NCI-H187 treated with DMSO at 0.1 percent for 48 hours (cell line): ENCODE measurements at places on chromosomes 6 and 20.
A peak's percentile ranks its signal among the peaks of the same experiment; 100 is the strongest.

DNA sequence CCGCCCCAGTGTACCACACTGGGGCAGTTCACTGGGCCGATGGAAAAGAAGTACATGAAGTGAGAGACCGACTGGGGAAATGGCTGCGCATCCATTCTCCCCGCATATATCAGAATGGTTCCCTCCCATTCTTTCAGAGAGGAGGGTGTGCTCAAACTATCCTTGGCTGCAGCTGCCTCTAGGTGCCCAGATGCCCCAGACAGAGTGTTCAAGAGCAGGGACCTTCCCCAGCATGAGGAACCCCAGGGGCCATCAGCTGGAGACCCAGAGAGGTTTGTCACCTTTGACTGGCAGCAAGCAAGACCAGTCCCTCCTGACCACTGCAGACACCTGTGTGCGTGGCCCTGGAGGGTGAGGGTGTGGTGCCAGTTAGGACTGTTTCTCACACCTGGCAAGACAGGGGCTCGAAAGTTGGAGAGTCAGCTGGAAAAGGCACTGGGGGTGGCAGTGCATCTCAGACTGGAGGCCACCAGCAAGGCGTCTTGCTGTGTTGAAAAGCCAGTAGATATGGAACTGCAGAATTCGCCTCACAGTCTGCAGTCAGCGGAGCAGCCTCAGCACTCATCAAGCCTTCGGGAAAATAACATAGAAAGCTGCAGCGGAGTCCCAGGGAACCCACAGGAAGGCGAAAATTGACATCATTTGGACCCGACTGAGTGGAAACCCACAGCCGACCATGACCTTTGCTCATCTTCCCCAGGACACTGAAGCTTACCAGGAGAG is 76.7 kb downstream of the GPR6 start:
- DNase-seq = no peak

GRCh38 chr6:116208056-116208785 is 45.7 kb downstream of the TSPYL4 start:
- DNase-seq = no peak

GRCh38 chr6:11761744-11762620 is 16.6 kb downstream of the ADTRP start:
- DNase-seq = no peak

DNA sequence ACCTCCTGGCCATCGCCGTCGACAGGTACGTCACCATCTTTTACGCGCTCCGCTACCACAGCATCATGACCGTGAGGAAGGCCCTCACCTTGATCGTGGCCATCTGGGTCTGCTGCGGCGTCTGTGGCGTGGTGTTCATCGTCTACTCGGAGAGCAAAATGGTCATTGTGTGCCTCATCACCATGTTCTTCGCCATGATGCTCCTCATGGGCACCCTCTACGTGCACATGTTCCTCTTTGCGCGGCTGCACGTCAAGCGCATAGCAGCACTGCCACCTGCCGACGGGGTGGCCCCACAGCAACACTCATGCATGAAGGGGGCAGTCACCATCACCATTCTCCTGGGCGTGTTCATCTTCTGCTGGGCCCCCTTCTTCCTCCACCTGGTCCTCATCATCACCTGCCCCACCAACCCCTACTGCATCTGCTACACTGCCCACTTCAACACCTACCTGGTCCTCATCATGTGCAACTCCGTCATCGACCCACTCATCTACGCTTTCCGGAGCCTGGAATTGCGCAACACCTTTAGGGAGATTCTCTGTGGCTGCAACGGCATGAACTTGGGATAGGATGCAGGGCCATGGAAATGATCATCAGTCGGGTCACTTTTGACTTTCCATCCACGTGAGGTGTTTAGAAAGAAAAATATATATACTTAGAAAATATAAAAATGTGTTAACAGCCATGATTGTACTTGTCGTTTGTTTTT is 868 bp downstream of the MC3R start:
- no peak for DNase-seq

GRCh38 chr6:162245830-162246420 is 481.6 kb downstream of the PRKN start:
- no peak for DNase-seq

GRCh38 chr6:97586344-97586743 is 303.3 kb upstream of the MMS22L start:
- DNase-seq = no peak

GRCh38 chr6:23377830-23378229 is 748.2 kb upstream of the NRSN1 start:
- DNase-seq = no peak

DNA sequence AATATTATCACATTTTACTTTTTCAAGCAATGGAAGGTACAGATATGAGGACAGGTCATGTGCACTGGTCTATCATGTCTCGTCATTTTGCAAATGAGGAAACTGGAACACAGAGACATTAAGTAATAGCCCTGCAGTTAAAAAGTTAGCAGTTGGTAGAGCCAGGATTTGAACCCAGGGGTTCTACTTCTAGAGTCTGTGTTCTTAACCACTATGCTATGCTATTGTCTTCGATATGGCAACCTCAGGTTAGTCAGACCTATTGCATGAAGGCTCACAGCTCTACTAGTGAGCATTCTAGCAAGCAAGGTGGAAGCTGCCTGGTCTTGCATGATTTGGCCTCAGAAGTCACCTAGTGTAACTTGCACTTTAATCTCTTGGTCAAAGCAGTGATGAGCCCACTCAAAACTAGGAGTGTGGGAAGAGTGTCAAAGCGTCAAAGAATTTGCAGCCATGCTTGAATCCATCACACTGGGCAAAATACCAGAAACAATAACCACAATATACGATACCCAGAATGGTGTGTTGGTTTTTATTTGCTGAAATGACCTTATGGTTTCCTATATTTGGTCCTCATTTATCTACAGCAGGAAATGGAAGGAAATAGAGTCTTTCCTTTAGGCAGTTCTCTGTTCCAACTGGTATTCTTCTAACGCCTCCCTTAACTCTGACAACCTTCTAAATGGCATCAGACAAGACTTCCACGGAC is 20.4 kb upstream of the BMP2 start:
- DNase-seq = no peak

- DNase-seq = no peak
Measured at GRCh38 chr6:75613056-75613501, 11.4 kb downstream of the SENP6 start.

GRCh38 chr6:134145786-134146185 is 93.4 kb upstream of the SLC2A12 start:
- no peak for DNase-seq

- DNase-seq = no peak
Measured at GRCh38 chr6:1689141-1689540, 79.4 kb downstream of the FOXC1 start.

- DNase-seq = no peak
Measured at GRCh38 chr6:110387986-110388385, 27.4 kb downstream of the DDO start.

GRCh38 chr6:135170238-135170637 is 10.9 kb upstream of the MYB start:
- no peak for DNase-seq

GRCh38 chr6:143578054-143578453 is 66.5 kb upstream of the FUCA2 start:
- DNase-seq = no peak

DNA sequence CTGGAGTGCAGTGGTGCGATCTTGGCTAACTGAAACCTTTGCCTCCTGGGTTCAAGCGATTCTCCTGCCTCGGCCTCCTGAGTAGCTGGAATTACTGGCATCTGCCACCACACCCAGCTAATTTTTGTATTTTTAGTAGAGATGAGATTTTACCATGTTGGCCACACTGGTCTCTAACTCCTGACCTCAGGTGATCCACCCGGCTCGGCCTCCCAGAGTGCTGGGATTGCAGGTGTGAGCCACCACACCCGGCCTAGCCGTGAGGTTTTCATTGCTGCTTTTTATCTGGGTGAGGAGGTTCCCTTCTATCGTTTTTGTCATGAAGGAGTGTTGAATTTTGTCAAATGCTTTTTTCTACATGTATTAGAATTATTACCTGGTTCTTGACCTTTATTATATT is 23.9 kb downstream of the SRC start:
- no peak for DNase-seq

DNA sequence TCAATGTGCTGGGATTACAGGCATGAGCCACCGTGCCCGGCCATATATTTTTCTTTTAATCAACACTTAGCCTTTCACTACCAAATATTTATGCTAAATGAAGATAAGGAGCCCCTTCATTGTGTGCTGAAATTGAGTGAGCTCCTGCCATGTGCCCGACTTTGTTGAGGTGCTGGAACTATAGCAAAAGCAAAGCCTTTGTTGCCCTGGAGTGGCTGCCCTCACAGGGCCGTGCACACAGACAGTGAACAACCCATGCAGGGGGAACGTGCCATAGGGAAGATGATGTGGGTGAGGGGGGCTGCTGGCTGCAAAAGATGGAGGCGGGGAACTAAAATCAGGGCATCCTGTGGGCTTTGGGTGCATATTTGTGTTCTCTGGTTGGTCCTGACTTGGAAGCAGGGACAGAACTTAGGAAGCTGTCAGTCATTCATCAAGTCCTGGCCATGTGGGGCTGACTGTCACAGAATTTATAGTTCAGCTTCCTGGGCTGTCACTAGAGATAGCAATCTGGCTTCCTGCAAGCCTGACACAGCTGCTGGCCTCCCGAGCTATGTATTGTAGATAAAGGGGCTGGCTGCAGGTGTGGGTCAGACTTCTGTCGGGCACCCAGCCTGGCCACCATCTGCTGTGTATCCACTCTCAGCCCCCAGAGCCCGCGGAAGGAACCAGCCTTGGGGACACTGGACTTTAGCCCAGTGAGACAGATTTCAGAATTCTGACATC is 56.8 kb upstream of the MPC1 start:
- DNase-seq = no peak

GRCh38 chr20:54649511-54649962 is 174.1 kb downstream of the DOK5 start:
- peak; percentile 42 for DNase-seq

DNA sequence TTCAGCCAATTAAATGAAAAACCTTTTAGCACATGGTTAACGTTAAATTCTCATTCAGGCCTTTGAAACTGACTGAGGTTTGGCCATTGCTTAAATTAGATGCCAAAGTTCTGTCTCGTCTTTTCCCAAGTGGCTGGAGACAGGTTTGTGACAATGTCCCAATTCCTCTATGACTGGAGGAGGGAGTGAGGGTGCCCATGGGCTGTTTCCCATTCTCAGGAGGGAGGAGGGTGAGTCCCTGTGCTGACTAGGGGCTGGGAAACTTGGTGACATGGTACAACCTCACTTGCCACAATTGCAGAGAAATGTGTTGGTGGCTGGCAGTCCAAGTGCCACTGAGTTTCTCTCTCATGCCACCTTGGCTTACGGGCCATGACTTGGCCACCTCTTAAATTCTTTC is 63.9 kb upstream of the ENPP5 start:
- DNase-seq = no peak

GRCh38 chr20:1833728-1834726 is 61.2 kb upstream of the SIRPA start:
- no peak for DNase-seq

DNA sequence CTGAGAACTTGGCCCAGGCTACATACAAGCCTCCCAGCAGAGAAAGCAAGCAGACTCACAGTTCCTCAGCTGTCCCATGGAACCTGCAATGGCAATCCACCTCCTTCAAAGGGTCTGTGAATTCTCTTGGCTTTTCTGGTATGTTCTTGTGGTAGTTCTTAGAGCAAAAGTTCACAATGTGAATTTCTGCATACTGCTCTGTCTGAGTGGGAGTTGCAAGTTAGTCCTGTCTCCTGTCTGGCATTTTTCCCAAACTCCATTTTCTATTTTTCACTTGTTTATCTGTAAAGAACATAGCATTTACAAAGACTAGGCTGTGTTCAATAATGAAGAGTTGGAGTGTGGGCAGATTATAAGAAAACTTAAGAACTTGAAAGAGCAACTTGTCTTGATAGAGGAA is 269.9 kb downstream of the BCKDHB start:
- DNase-seq = no peak

GRCh38 chr20:49727894-49728885 is 14.5 kb upstream of the B4GALT5 start:
- DNase-seq = no peak

- DNase-seq = peak; percentile 24
Measured at GRCh38 chr20:49936153-49937026, at the start of gene RNF114. RNF114 (plus strand) TSS chr20:49936397; CDS start chr20:49936413, 16 bp downstream.

GRCh38 chr6:36625158-36625919 is 31.2 kb downstream of the SRSF3 start:
- peak; percentile 14 for DNase-seq

DNA sequence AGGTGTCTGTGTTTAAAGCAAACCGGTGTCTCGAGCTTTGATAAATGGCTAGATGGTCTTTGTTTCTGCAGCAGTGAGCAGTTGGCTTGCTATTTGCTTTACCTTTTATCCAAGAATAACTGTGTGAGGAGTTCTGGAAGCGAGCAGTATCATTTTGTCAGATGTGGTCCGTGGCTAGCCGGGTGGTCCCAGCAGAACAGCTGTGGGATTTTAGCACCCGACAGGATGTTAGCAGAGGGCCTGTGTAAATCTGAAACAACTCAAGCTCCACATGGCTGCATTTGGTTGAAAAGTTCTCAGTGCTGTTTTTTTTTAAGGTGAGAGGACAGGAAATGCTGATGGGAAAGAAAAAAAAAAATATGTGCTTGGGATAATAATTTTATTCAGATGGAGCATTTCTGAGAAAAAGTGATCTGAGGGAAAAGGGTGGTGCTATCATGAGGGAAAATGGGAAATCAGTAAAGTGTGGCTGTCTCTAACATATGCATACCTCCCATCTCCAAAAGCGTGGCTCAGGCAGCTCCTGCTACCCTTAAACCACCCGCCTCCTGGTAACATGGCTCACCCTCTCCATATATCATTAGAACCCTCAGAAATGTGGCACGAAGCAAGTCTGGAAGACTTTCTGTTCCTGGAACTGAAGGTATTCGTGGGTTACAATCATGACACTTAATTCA is 215.4 kb downstream of the TSHZ2 start:
- no peak for DNase-seq
